Activated CD8-positive, alpha-beta memory T cell treated with anti-CD3 and anti-CD28 coated beads for 1 hour (primary cell): ENCODE measurements at places on chromosomes 4 and X.

DNA sequence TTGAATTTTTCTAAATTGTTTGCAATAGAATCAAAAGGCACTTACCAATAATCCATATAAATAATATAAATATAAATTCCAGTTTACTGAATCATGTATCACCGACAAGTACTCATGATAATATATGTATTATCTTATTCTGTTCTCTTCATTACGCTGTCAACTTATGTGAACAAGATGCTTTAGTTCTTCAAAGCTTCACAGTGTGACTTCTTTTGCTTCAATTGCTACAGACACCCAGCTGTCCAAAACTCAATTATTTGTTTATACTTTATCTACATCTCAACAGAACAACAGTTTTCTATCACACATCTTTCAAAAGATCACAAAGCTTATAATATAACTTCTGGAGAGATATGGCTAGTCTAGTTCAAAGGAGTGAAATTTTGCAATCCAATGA lies 1499.9 kb upstream of the PCDH10 start:
- DNase-seq = no peak

GRCh38 chr4:123170843-123171242 lies 225.8 kb upstream of the SPRY1 start:
- DNase-seq = no peak

DNA sequence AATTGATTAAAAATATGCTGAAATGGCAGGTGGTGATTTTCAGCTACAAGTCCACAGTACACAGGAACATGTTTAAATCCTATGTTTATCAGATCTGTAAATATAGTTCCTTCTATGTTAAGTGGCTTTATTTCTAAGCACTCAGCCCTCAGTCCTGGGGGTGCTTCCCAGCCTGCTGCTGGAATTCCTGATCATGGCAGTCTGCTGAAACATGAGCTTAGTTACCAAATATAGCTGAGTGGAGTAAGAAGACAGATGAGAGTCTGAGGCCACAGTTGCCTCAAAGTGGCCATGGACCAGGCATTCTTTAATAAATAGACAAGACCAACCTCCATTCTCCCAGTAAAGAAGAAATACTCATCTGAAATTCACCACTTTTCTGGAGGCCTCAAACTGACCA lies 17.1 kb upstream of the DDX60 start:
- no peak for DNase-seq

DNA sequence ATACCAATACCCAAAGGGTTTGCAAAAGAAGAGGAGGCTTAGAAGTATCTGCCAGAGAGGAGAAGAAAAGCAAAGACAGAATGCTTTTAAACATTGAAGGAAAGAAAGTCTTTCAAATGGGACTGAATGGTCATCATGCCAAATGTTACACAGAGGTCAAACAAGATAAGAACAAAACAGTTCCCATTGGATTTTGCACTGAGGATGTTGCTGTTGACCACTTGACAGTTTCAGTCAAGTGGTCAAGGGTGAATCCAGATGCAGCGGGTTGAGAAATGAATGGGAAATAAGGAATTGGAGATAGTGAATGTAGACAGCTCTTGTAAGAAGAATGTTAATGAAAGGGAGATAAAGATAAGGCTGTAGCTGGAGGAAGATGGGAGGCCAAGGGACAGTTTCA lies 64.8 kb upstream of the FGG start:
- DNase-seq = no peak

GRCh38 chrX:270848-271367 lies 10.3 kb upstream of the PLCXD1 start:
- no peak for DNase-seq

DNA sequence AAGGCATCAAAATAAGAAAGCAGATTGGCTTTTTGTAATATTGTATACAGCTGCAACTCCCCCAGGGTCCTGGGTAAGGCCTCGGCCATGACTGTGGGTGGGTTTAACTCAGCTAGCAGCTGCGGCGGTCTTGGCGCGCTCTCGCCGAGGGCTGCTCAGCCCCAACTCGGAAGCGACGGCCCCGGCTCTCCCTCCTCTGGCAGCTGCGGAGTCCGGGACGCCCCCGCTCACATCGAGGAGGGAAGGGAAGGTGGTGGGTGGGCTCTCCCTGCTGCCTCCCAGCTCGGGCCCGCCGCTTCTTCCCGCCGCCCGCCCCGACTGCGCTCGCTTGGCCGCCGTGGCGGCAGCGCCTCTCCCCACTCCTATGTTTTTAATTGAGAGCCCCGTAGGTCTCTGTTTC lies 51.2 kb downstream of the GPR50 start:
- no peak for DNase-seq

DNA sequence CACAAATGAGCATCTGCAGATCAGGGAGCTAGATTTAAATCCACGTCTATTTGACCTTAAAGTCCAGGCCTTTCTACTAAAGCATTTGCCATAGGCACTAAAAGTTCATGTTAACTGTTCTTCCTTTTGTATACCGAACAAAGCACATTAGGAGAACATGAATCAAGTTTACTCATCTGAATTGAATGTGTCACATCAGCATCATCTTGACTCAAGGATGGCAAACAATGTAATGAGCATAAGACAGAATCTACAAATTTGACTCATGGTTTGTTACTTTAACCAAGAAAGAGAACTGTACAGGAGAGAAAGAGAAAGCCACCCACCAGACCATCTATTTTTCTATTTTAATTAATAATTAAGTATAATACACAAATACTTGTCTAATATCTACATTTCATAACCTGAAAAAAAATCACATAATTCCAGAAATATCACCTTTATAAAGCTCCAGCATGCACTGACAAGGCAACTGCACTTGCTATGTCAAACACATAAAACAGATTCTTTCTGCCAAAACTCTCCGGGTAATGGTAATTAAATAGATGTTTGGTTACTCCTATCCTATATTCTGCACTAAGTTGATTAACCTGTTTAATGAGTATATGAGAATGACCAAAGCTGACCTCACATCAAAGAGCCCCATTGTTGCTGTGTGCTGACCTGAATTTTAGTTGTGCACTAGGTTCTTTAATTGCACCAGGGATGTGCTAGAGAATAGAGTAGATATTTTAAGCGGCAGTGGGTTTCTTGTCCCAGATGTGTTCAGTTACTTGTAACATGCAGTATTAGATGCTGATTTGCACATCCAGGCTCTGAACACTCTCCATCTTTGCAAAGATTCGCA lies 42.5 kb upstream of the LEF1 start:
- DNase-seq = no peak

GRCh38 chr4:20074450-20074849 lies 177.3 kb upstream of the SLIT2 start:
- DNase-seq = no peak

DNA sequence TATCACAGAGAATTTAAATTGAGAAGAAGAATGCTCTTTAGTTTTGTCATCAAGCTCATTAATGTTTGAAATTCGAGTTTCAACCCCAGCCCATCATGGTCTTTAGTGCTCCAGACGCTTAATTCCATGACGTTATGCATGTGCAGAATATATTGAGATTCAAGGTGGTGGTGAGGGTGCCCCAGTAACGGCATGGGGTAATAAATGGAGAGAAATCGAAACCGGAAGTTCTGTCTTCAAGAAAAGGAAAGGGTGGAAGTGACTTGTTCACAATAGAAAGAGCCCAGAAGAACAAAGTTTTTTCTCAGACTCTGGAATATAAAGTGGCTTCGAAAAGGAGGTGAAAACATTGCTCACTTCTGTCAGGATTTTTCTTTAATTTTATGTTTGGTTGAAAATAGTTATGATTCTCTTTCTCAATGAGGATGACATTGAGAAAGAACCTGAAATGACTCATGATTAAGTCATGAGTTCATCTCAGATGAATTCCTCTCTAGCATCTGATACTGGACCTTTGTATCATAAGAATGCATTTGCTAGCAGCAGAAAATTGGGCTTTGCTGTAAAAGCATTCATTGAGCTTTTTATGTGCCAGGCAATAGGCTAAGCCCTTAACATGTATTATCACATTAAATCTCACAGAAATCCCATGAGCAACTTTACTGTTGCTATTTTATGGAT lies 779 bp upstream of the DDX60L start:
- DNase-seq = no peak

DNA sequence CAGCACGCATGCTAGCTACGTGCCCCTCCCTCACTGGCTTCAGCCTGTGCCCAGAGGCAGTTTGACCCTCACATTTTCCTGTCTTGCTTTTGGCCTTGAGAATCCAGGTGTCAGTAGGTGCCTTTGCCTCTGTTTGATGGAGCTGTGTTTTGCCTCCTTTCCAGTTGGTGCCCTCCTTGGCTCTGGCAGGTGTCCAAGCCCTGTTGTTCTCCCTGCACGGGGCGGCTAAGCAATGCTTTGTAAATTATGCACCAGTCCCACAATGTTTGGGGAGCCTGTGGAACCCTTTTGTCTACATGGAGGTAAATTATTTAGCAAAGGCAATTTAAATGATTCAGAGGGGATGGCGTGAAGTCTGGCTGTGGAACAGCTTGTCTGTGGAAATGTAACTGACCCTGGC lies 202.9 kb upstream of the BOD1L1 start:
- DNase-seq = no peak

DNA sequence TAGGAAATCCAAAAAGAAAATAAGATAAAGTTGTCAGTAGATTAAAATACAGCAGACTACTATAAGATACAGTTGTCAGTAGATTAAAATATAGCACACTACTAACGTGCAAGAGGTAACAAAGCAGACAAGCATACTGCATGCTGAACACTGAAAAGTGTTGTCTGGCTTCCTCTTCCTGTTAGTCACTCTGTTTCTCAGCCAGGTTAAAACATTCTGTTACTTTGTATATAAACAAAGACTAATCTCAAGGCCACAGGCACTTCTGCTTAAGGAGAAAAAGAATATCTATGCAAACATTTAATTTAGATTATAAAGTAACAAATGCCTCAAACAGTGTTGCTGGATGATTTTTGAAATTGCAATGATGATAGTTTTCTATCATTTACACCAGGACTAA lies 41.0 kb upstream of the SCD5 start:
- DNase-seq = no peak

DNA sequence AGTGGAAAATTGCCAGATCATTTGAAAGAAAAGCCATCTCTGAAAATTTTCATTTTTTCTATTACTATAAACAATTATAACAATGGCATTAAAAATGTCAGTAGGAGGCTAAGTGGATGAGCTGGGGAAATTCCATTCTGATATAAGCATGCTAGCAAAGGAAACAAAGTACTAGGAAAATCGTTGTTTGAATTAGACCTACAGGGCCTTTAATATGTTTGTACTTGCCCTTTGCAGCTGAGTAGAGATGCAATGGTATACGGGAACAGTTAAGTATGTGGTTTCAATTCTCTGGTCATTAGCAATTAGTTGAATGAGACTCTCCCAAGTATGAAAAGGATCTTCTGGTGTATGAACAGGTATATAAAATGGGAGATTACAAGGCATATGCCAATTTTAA lies 452.2 kb downstream of the PCDH11X start:
- DNase-seq = no peak

GRCh38 chr4:126395664-126396063 lies 1080.9 kb downstream of the FAT4 start:
- DNase-seq = no peak

GRCh38 chr4:136865526-136865925 lies 666.8 kb downstream of the PCDH18 start:
- DNase-seq = no peak

- DNase-seq = no peak
These were observed 2220.3 kb upstream of the AGA start for GRCh38 chr4:179662522-179662921.

DNA sequence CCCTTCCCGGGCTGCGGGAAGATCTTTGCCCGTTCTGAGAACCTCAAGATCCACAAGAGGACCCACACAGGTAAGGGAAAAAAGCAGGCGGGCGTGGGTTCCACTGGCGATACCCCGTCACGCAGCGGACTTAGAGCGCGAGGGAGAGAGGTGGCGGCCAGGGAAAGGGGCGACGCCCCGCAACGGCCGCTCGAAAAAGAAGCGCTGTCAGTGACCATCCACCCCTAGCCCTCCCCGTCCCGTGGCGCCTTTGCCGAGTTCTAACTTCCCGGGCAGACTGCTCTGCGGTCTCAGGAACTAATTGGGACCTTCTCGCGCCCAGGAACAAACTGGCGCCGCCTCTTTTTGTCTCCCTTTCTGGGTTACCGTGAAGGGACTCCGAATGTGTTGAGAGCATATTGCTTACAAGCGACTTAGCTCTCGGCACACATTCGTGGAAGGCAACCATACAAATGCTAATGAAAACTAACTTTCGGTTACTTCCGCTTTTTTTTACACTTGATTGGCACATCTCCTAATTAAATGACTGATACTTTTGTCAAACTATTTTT lies 1.8 kb downstream of the ZIC3 start:
- no peak for DNase-seq

DNA sequence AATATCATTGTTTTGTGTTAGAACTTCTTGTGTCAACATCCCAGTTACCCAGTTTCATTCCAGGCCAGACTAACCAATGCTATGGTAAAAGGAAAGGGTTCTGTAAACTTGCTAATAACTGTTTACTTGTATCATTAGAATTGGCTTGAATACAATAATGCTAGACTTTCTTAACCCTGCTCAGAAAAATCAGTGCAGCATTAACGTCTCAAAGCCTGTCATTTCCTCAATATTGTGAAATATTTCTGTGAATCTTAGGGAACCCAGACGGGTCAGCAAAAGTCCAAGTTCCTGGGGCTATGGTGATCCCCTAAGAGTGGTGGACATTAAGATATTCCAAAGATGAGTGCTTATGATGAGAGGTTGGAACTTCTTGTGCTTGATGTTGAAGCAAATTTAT lies 541.2 kb upstream of the MAGEB18 start:
- no peak for DNase-seq

- DNase-seq = no peak
These were observed 712.4 kb downstream of the IL1RAPL1 start for GRCh38 chrX:29299684-29300083.

- DNase-seq = no peak
These were observed 76.9 kb downstream of the CAMK2D start for GRCh38 chr4:113684534-113685091.

DNA sequence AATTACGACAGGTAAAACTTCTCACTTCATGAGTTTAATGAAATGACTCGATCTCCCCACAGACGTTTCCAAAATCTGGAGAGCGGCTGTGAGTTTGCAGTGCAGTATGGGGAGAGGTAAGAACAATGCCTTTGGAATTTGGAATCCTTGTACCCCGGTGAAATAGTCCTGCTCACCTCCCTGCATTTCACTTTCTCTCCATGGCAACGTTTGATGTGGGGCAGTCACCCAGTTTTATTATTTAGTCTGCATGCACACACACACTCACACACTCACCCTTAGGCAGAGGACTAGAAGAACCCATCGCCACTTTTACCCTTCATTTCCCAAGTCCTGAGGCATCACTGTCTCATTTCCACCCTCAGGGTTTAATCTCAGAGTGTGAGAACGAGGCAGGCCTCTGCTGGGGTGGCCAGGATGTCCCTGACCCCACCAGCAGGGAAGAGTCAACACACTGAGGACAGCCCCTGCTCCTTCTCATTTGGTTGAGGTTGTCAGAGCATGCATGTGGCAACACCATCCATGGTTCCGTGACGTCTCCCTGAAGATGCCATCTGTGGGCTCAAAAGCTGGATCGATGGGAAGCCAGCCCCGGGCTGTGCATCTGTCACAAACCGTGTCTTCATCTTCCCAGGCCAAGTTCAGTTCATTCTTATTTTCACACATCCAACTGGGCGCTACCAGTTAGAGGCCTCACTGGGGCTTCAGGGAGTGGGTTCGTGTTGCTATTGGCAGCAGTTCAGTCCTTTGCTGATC lies 119.8 kb upstream of the TRIM2 start:
- no peak for DNase-seq

GRCh38 chr4:159160242-159160641 lies 57.4 kb downstream of the RAPGEF2 start:
- DNase-seq = no peak

- no peak for DNase-seq
These were observed 693 bp downstream of the ATP10D start for GRCh38 chr4:47485768-47486167.

- no peak for DNase-seq
These were observed 704.9 kb upstream of the PABPC4L start for GRCh38 chr4:134906404-134907023.
